ENCODE measurements at places on chromosomes 12 and 14.

- no peak for DNase-seq
These were observed 249.0 kb downstream of the CACNA1C start for GRCh38 chr12:2301531-2302461.

DNA sequence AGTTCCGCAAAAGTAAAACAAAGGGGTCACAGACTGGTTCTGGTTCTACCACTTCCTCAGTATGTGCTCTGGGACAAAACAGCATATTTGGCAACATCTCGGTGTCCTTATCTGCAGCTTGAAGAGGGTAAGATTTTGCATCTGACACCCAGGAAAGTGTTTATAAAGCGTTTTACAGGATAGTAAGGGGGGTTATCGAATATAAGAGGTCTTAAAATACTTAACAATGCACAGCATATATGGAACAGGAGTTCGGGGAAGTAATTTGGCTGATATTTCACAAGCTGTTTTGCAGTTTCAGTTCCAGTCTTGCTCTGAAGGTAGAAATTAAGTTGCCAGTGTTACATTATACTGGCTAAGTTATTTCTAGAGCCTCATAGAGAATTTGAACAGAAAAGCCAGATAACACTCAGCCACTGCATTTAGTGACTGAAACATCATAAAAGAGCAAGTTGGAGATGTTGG lies 904 bp upstream of the MAP4K5 start:
- no peak for DNase-seq

DNA sequence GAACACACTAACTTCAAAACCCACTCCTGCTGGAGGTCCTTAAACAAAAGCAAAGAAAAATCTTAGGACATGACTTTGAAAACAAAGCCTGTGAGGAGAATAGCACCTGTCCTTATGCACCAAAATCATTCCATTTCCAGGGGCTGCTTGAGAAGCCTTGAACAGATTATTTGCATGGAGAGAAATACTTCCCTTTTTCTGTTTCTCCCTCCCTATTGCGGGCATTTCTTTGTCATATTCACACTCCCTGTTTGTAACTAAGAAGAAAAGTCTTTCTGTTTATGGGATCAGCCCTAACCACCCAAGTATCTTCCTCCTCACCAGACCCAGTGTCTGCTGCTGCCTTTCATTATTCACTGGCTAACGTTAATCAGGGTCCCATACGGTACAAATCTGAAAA lies 218.8 kb downstream of the DPF3 start:
- no peak for DNase-seq

DNA sequence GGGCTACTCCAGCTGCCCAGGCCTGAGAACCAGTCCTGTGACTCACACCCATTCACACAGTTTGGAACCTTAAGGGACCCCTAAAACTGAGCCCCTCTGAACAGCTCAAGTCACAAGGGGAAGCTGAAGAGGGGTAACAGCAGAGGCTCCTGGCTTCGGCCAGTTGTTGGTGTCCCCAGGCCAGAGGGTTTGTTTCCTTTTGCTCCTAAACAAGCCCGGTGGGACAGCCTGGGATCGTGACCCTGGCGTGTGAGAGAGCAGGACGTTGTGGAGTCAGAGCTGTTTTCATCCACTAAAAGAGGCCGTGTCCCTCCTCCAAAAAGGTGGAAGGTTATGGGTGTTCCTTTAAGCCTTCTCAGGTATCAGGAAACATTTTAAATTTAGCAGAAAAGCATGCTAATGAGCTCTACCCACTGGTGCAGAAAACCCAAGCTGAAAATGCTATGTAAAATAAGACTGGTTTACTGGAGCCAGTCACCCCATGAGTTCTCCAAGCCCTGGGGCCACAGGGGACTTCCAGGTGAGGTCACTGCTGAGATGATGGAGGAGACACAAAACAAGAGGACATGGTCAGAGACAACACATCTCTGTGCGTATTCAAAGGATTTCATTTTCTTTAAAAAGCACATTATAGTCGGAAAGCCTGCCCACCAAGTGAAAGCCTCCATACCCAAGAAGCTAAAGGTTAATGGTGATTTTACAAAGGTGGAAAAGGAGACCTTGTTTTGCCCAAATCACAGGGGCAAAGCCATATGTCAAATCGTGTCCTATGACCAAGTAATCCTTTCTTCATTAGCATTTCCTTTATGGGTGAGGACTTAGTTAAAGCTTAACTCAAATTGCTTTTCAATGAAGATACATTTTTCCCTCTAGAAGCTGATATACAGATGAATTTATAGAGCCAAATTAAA lies 14.1 kb downstream of the PRKAB1 start:
- DNase-seq = no peak

GRCh38 chr14:55077170-55078151 lies 26.0 kb downstream of the MAPK1IP1L start:
- no peak for DNase-seq

DNA sequence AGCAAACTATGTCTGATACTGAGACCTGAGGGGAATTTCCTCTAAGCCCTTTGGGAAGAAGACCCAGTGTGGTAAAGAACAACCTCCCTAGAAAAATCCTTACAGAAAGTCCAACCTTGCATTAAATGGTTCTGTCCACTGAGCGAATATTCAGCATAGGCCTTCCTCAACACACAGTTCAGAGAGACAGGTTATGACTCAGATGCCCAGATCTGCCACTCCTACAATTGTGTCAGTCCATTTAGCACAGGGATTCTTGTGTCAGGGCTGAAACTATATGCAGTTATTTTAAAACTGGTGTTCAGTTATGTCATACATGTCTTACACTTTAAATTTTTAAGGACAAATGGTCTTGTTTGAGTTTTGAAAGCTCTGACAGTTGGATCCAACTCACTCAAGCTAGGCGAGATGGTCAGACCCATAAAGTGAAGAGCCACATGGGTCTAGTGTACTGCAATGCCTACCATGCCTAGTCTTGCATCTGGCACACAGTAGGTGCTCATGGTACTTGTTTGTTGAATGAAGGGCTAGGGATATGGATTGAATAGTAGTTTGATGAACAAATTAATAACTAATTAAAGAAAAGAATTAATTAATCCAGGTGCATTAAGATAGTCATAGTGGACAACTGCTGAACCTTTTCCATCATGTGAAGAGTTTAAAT lies 207.5 kb upstream of the PWP1 start:
- DNase-seq = no peak

DNA sequence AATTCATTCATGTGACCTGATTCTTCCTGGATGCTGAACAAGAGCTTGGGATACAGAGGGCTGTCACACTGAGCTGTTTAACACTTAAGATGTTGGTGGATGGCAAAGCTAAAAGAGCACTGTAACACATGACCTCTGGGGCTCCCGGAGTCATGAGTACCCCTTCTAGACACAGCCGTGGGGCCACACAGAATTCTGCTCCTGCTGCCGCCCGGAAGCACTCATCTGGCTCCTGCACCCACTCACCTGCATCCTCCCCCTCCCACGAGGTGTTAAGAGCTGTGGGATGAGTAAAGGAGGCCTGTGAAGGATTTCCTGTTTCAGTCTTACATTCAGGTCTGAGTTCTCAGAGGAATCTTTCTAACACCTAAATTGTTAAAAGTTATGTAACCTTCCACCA lies 78.0 kb upstream of the SSTR1 start:
- DNase-seq = no peak

All from SK-N-DZ (cell line).